ENCODE measurements at places on chromosomes 4 and X.

DNA sequence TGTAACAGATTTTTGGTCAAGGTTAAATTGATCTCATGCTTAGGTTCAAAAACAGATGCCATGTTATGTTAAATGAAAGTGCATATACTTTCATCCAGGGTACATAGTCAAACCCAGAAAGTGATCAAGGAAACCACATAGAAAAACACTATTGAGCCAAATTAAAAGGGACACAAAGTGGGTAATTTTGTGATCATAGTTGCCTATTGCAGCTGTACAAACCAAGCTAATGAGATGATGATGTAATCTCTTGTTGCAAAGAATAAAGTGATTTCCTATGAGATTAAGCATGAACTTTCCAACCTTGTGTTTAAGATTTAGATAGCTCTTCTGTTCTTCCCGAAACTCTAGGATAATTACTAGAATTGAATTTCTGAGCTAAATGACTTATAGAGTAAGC, 20.2 kb upstream of the LIMCH1 start:
- no peak for DNase-seq

GRCh38 chrX:69211701-69212100, 46.4 kb upstream of the PJA1 start:
- no peak for DNase-seq

DNA sequence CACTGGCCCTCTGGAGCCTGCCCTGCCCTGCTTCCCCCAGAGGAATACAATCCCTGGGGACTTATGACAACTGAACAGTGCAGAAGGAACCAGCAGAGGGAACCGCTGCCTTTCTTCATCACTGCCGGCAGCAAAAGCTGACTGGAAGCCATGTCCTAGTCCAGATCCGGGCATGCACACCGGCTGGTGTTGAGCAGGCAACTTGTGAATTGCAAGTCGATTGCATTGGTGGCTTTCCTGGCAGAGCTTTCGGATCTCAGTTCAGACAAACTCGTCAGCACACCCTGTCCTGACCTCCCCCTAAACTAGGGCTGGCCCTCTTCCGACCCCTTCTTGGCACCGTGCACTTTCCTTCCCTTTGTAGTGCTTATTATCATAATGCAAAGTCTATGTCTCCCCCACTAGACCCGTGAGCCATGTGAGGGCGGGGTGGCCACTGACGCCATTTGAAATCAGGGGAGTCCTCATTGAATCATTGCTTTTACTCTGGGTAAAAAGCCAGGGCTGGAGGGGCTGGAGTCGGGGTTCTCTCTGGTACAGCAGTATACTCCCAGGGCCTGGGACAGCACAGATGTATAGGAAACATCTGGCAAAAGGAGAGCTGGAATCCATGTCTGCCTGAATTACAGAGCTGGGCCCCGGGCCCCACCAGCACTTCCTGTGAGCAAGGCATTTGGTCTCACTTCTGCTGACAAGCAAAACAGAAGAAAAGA, 1.8 kb downstream of the ARHGAP4 start:
- no peak for DNase-seq

DNA sequence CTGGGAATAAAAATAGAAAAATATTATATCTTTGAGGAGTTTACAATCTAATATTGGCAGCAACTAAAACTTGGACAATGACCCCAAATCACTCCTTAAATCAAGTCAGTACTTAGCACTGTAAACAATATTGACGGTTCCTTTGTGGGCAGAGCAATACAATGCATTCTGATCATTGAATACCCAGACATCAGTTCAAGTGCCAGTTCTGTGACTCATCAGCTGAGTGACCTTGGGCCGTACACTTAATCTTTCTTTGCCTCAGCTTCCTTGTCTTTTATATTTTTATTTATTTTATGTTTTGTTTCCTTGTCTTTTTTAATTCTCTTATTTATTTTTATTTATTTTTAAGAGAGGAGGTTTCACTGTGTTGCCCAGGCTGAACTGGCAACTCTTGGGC, 112.2 kb upstream of the ANXA3 start:
- no peak for DNase-seq

DNA sequence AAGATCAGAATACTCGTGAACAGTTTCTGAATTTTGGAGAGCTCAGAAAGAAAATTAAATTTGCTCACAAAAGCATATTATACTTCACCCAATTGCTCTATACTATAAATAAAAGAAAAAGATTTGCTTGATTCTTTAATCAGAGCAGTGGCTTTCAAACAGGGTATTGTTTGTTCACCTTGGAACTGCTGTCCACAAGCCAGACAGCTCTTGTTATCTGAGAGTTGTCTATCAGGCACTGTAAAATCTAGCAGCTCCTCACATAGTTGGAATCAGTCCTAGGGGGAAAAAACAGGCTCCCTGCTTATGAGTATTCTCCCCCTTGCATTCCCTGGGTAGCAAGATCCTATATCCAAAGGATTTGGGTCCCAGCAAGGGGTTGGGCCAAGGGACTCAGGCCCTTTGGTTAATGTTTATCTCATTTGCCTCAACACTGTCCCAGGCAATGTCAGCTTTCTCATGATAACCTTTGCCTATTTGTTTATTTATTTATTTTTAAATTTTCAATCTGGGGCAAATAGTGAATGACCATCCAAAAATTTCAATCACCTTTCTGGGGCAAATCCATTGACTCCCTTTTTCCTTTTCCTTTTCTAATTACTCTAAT, 24.1 kb upstream of the MAGEB16 start:
- no peak for DNase-seq

Data from right atrium auricular region (tissue), 2 donors.